Right hindlimb (tissue), 1 donor: ENCODE measurements at places on chromosomes 6 and 20.

DNA sequence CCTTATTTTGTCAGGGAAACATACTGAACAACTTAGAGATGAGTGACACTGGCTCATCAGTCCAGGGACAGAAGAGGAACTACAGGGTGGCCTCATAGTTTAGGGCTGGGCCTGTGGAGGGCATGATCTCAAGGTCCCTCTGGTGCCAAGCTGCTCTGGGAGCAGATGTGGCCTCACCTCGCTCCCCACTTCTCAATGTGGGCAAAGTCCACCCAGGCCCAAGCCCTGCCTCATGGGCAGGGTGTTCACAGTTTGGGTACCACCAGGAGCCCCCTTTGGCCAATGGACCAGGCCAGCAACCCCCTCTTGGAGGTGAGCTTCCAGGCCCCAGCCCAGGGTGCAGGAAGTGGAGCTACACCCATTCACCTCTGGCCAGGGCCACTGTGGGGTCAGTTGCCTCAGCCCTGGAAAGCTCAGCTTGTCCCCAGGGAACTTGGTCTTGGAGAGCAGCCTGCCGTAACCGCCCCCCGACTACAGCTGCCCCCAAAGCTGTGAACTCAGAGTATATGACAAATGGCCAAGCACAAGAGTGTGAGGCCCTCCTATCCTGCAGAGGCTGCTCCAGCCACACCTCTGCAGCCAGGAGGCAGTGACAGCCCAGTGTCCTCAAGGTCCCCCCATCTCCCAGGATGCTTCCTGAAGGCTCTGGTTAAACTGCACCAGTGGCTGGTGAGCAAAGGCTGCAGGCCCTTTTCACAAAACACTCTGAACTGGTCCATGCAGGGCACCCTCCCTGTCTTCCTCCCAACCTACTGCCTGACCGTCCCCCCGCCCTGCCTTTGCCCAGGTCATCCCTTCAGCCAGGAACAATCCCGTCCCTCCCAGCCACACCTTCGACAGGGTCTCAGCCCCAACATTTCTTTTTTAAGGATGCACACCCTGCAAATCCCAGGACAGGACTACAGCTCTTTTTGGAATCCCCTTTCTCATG, 3.6 kb downstream of the ADISSP start:
- peak; percentile 16 for DNase-seq

DNA sequence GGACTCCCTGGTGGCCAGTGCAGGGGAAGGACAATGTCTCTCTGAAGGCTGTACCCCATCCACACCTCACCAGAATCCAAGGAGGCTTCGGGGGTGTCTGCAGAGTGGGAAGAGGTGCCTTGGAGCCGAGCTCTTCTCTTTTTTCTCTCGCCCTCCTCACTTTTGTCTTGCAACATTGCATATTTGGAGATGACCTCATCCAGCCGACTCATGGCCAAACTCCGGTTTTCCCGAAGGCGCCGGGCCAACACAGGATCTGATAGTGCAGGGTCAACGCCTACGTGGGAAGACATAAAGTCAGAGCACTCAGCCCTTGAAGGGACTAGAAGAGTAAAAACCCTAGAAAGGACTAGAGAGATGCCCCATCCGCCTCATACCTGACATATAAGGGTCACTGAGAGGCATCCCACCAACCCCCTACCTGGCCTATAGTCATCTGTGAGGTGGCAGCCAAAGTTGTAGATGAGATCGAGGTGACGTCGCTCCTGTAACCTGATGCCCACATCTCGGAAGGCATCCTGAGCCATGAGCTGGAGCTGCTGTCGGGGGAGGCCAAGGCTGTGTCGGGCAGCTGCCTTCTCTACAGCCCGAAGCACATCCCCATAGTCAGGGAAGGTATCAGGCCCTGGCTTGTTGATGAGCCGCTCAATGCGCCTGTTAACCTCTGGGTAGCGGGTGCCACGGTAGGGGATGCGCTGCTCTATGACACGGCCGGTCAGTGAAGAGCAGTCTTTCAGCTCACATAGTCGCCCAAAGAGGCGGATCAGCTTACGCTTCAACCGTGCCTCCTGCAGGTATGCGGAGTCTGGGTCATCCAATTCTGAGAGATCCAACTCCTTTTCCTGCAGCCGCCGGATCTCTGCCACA, 3.0 kb upstream of the ZBTB22 start:
- no peak for DNase-seq

DNA sequence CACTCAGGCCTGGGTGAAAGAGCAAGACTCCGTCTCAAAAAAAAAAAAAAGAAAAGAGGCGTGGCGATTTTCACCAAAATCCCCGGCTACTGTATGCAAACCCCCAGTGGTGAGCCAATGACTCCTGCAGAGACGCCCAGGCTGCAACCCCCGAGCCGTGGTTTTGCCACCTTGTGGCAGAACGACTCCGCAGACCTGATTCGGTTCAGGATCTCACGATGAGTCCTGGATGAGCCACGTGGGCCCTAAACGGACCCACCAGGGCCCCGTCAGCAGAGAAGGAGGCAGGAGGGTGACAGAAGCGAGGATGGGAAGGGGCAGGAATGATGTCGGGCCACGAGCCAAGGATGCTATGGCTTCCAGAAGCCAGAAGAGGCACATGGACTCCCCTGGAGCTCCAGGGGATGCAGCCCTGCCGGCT, 42.5 kb downstream of the SLC2A4RG start:
- DNase-seq = no peak

DNA sequence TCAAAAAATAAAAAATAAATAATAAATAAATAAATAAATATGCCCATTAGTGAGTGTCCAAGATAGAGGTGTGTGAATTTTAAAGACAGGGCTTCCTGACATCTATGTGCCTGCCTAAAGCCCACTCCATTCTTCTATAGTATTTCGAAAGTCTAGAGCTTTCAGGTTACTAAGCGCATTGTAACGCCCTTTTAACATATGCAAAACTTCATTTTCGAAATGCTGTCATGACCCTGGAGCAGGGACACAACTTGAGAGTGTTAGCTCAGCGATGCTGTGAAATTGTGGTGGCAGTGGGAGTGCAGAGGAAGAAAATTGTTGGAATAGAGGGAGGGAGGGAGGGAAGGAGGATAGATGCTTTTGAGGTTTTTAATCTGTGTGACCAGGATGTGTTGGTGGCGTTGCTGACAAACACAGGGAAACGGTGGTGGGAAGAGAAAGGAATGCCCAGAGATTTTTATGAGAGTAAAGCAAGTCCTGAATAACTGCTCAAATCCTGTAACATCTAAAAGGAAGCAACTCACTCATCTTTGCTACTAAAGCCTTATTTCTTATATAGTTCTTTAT, 169.3 kb downstream of the ARID1B start:
- DNase-seq = no peak
